ENCODE measurements at places on chromosomes 4 and X.

GRCh38 chr4:8368998-8369397 is 71.5 kb downstream of the ACOX3 start:
- DNase-seq: no peak

GRCh38 chr4:70722199-70722791 is 531 bp downstream of the RUFY3 start:
- no peak for DNase-seq

DNA sequence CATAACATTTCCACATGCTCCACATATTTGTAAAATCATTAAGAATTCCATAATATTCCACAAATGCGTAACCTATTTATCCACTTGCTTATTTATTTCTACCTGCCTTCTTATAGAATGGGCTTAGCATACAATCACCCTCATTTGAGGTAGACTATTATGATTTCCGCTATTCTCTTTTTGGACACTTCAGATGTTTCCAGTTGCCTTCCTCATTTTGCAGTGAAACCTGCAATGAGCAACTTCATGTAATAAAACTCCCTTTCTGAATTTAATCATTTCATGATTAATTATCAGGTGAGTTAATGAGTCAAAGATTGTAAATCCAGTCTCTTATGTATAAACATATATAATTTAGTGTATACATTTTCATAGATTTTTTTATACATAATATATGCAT is 58.0 kb downstream of the PPP3CA start:
- DNase-seq: no peak

DNA sequence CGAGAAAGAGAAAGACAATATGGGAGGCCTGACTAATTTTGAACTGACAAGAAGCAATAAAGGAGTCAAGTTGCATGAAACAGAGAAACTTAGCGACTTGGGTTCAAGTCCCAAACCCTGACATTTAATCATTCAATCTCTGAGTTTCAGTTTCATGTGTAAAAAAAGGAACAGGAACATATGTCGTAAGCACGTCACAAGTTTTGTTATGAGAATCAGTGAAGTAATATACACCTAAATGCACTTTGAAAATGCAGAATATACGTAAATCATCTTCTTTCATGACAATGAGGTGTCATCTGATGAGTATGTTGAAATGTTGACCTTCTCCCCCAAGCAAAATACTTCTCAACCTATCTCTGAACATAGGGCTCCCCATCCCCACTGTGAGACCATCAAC is 10.4 kb downstream of the ACOT9 start:
- no peak for DNase-seq

DNA sequence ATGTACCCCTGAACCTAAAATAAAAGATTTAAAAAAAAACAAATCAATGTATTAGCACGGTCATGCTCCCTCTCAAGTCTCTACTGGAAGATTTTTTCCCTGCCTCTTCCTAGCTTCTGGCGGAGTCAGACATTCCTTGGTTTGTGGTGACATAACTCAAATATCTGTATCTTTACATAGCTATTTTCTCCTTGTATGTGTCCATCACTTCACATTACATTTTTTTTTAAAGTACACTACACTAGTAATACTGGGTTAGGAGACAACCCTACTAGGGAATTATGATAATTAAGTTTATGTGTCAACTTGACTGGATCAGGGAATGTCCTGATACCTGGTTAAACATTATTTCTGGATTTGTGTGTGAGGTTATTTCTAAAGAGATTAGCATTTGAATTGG is 1197.9 kb downstream of the TECRL start:
- no peak for DNase-seq

- DNase-seq: no peak
These were observed 10.7 kb downstream of the RBPJ start for GRCh38 chr4:26331380-26331950.

- no peak for DNase-seq
These were observed 50.1 kb upstream of the ACSL4 start for GRCh38 chrX:109782994-109783700.

GRCh38 chr4:94680176-94680862 is 77.4 kb upstream of the BMPR1B start:
- DNase-seq: no peak

- DNase-seq: no peak
These were observed 814.2 kb upstream of the PABPC4L start for GRCh38 chr4:135015771-135016170.

DNA sequence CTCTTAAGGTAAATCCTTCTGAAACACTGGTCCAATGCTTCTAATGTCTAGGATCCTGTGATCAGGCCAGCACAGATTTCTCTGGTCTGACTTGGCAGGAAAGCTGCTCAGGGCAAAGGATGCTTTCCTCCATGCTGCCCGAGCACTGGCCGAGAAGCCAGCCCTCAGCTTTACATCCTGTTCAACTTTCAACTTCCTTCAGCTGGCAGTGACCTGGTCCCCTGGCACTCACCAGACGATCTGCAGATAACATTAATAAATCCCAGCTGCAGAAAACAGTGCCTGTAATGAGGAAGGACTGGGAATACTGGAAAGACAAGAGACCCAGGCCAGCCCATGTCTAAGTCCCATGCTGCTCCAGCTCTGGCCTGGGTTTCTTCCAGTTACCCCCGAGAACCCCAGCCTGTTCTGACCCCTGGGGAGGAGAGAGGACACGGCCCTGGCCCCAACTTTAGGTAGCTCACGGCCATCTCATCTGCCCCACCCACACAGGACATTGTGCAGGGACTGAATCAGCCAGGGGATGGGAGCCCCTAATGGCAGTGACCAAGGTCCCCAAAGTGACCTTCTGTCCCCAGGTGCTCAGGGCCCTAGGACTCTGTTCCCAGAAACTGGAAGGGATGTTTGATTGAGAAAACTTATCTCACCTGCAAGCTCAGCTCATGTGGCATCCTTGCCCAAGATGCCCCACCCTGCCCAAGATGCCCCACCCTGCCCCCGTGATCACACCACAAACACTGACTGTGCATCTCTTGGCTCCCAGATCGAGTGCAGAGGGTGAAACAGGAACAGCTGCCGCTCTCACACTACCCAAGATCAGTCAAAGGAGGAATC is 28.0 kb downstream of the JAKMIP1 start:
- DNase-seq: no peak

DNA sequence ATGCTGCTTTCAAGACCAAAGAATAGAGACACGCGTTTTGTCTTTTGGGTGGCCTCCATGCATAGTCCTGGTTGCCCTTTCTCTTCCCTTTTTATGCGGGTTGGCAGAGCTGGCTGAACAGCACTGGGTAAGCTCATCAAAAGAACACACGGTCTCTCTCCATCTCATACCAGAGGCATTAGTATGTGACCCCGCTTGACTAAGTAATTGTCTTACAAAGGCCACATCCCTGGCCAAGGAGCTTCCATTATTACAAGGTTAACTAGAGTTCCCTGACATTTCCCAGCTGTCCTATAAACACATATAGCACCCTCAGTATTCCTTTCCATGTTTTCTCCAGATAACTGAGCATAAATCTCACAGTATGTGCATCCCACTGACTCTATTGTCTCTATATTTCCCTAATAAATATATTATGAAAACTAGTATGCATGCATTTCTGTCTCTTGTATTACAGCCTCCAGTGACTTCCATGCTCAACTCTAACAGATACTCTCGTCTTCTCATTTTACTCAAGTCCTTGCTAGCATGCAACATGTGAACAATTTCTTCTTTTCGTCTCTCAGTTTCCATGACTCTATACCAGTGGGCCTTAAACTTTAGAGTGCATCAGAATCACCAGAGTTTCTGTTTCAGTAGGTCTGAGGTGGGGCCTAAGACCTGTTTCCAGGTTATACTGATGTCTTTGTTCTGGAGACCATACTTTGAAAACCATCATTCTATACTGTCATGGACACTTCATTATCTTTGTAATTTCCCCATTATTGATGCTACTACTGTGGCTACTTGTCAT is 247.7 kb upstream of the ARSJ start:
- no peak for DNase-seq

DNA sequence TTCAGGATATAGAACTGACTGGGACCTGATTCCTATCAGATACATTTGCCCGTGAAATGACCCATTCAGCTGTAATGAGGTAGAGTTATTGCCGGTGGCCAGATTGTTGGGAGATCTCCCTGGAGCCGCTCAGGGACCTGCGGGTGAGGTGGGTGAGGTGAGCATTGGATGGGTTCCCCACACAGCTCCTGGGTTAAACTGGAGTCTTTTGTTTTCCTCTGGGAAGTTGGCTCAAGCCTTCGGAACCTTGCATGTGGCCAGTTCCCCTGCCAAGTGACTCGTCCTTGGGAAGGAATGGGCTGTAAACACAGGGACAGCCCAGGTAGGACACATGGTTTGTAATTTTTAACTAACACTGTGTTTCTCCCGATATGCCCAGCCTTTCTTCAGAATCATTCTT is 31.6 kb upstream of the KIT start:
- DNase-seq: no peak

DNA sequence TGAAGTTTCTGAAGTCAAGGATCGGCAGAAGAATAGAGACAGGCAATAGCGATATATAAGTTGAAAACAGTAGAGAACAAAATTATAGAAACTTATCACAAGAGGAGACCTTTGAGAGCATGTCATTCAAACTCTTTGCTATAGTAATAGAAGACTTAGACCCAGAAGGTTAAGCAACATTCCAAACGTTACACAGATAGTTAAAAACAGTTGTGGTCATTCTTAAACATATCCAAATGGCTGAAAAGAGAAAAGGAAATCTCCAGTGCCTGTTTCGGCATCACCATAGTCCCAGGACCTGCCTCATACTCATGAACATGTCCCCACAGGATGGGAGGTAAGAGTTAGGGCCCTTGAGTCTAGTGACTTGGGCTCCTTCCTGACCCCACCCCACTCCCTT is 258.1 kb upstream of the NOCT start:
- no peak for DNase-seq

- DNase-seq: no peak
These were observed 5.4 kb downstream of the CTBP1 start for GRCh38 chr4:1243451-1244080.

DNA sequence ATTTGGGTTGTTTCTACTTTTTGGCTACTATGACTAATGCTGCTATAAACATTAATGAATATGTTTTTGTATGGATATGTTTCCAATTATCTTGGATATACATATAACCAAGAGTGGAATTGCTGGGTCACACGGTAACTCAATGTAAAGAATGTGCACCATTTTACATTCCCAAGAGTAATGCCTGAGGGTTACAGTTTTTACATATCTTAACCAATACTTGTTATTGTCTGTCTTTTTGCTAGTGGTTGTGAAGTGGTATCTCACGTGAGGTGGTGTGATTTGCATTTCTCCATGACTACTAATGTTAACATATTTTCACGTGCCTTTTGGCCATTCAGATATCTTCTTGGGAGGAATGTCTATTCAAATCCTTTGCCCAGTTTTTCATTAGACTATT is 200.3 kb upstream of the MAB21L2 start:
- no peak for DNase-seq

DNA sequence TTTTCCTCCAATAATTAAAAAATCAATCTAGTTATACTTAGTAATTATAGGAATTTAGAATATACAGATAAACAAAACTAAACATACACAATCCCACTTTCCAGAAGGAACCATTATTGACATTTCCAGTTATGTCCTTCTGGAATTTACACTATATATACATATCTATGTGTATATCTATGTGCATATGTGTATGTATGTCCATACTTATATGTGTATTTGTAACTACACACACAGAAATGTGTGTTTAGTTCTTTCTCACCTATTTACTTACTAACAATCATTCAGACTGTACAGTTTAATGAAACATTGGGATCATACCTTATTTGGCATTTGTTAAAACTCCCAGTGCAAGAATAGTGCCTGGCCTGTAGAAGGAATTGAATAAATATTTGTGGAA is 126.4 kb downstream of the FHIP1A start:
- no peak for DNase-seq

- DNase-seq: no peak
These were observed 1869.7 kb downstream of the PCDH7 start for GRCh38 chr4:32589853-32590252.

DNA sequence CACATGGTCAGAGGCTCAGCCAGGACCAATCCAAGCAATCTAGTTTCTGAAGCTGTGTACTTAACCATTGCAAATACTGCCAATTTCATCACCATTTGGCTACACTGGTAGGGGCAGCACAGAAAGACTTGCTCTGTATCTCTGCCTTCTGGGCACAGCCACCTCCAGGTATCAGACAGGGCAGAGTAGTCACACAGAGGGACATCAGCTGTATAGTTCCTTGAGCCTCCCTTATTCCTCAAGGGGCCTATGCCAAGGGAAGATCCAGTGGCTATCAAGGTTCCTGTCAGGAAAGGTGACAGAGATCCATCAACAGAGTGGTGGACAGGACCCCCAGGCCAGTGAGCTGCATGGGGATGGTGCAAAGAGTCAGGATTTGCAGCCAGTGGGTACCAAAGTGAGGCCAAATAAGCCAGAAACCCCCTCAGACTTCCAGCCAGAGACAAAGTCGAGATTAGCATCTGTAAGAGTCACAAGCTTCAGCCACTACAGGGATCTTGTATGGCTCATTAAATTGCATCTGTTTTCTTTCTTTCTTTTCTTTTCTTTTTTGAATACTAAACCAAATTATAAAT is 381.6 kb upstream of the CPEB2 start:
- DNase-seq: no peak

DNA sequence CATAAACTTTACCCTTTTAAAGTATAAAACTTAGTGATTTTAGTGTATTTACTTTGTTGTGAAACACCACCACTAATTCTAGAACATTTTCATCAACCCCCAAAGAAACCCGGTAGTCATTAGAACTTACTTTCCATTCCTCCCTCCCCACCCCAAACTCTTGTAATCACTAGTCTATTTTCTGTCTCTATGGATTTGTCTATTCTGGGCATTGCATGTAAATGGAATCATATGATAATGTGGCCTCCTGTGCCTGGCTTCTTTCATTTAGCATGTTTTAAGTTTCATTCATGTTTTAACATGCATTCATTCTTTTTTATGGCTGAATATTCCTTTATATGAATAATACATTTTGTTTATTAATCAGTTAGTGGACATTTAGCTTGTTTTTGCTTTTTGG is 27.8 kb downstream of the BMP2K start:
- no peak for DNase-seq

- no peak for DNase-seq
These were observed 325.6 kb downstream of the ARHGAP10 start for GRCh38 chr4:148057516-148057915.

DNA sequence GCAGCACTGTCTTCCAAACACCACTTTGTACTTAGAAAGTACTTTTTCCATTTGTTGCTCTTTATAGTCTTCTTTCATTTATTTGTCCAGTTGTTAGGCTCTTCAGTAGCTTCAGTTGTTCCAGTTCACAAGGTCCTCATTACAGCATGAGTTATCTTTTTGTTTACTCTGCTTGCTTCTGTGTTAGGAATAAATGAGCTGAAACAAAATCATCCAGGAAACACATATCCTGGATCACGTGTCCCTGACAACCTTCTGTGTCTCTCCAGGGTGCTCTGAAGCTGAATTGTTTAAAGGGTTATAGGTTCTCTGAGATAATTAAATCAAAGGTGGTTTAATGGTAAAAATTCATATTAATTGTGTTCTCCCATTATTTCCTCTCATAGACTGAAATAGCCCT is 19.9 kb upstream of the KLHL8 start:
- DNase-seq: no peak

- no peak for DNase-seq
These were observed 3.4 kb upstream of the ZRSR2 start for GRCh38 chrX:15786915-15787314.
